Thoracic aorta (tissue), 2 donors: ENCODE measurements at places on chromosomes 11 and 22. TPM values are rescaled to one million over a fixed set of nuclear protein-coding genes. Genes with fewer than 3 reads are reported as not detected.
A peak's percentile ranks its signal among the peaks of the same experiment; 100 is the strongest.

GRCh38 chr11:110272919-110273318 is 23.5 kb downstream of the RDX start:
- H3K4me1 ChIP-seq = no peaks in the 10 kb centered on the region
- no peak for DNase-seq
- H3K27me3 ChIP-seq = no peaks in the 10 kb centered on the region
- no peak overlapping the region for H3K27ac ChIP-seq

DNA sequence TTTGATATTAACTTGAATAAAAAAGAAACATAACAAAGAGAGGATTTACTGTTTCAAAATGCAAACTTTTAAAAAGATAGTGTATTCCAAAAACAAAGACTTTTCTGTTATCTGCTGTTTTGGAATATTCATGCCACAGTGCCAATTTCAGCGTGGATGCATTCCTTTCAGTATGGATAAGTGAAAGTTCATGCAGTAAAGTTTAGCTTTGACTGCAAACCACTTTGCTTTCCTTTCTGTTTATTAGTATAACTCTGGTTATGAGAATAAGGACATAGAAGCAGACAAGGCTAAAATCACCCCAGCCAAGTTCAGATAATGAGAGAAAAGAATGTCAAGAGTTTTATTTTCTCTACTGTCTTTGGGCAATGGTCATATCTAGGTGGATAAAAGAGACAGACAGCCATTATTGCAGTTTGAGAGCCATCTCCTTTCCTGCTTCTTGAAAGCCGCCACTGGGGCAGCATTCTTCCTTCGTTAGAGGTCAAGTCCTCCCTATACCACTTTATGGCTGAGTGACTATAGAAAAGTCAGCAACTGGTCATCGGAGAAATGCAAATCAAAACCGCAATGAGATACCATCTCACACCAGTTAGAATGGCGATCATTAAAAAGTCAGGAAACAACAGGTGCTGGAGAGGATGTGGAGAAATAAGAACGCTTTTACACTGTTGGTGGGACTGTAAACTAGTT is 82.4 kb upstream of the BLID start:
- H3K27me3 ChIP-seq = no peaks in the 10 kb centered on the region
- H3K27ac ChIP-seq = peak overlapping the region; percentile 85

SSTR3 gene
- not detected for total RNA-seq

DNA sequence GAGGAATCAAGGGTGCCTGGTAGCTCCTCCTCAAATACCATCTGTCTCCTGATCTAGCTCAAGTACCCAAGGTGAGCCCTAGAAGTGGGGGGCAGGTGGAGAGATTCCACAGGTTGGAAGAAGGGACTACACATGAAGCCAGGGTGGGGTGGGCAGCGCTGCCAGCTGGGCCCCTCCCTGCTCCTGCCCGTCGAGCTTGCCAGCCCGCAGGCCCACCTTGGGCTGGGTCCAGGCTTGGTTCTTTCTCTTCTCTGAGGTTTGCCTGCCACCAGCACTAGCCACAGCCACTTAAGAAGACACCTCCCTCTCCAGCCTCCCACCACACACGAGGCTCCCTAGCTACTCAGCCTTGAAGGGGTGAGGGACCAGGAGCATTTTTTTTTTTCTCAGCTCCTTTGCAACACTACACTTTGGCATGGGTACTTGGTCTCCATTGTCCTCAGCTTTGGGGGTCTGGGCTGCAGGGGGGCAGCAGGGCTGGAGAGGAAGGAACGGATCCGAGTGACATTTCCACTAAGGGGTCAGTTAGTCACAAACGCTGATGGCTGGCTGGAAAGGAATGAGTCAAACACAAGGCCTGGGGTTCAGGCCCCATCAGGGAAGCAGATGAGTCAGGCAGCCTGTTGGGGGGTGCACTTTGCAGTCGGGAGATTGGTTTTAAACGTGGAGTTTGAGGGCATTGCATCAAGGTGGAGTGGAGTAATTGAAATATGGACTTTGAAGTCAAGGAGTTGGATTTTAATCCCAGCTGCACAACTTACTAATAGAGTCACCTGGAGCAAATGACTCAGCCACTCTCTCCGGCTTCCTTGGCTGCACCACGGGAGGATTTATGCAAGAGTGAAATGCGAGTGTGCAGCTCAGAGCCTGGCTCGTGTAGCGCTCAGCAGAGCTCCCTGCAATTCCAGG is 7.4 kb upstream of the NPTXR start:
- no peaks in the 10 kb centered on the region for H3K36me3 ChIP-seq
- no peaks in the 10 kb centered on the region for H3K27me3 ChIP-seq
- H3K4me3 ChIP-seq = no peak overlapping the region
- no peak for DNase-seq

- no peak overlapping the region for H3K27ac ChIP-seq
- no peak for DNase-seq
- no peaks in the 10 kb centered on the region for H3K27me3 ChIP-seq
- no peak overlapping the region for H3K4me3 ChIP-seq
- peaks cover 15% of the 10 kb centered on the region for H3K4me1 ChIP-seq
- no peaks in the 10 kb centered on the region for H3K36me3 ChIP-seq
Observed at GRCh38 chr22:30221121-30221992, 25.2 kb downstream of the LIF start.

DNA sequence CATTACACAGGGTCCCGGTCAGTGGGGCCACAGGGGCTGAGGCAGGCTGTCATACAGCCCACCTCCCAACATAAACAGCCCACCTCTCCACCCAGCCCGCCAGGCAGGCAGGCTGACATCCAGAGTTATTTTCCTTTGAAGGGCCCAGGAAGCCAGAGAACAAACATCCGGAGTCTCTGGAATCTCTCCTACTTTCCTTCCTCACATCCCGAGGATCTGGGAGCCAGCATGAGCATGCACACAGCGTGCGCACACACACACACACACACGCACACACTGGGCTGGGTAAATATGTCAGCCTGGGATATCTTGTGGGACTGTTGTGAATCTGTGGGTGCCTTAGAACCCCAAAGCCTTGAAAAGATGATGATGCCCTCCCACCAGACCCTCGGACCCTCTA is 55.4 kb downstream of the PDE2A start:
- no peaks in the 10 kb centered on the region for H3K36me3 ChIP-seq
- H3K4me3 ChIP-seq = no peak overlapping the region
- DNase-seq = no peak
- H3K4me1 ChIP-seq = no peaks in the 10 kb centered on the region
- no peak overlapping the region for H3K27ac ChIP-seq
- no peaks in the 10 kb centered on the region for H3K27me3 ChIP-seq

DNA sequence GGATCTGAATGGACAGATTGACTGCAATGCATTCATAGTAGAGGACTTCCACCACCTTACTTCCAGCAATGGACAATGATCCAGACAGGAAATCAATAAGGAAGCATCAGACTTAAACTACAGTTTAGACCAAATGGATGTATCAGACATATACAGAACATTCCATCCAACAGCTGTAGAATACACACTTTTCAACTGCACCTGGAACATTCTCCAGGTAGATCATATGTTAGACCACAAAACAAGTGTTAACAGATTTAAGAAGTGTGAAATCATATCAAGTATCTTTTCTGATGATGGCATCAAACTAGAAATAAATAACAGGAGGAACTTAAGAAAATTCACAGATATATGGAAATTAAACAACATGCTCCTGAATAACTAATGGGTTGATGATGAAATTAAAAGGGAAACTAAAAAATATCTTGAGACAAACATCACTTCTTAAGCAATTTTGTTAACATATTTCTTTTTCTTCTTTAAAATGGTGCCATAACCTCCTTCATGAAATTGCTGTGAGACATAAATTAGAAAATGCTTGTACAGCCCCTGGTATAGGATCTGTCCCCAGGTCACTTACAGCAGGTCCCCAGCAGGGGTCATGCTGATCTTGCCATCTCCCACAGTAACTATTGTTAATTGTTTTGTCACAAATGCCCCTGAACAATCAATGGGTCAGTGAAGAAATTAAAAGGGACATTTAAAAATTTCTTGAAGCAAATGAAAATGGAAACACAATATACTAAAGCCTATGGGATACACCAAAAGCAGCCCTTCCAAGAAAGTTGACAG is 100.0 kb upstream of the OR4B1 start:
- no peak overlapping the region for H3K4me3 ChIP-seq
- DNase-seq = no peak
- no peaks in the 10 kb centered on the region for H3K36me3 ChIP-seq
- no peaks in the 10 kb centered on the region for H3K27me3 ChIP-seq
- no peak overlapping the region for H3K27ac ChIP-seq
- no peaks in the 10 kb centered on the region for H3K4me1 ChIP-seq

GRCh38 chr11:40401132-40401853 is 1058.2 kb downstream of the LRRC4C start:
- H3K4me1 ChIP-seq = no peaks in the 10 kb centered on the region
- no peak overlapping the region for H3K27ac ChIP-seq
- H3K27me3 ChIP-seq = no peaks in the 10 kb centered on the region
- DNase-seq = no peak
- H3K4me3 ChIP-seq = no peak overlapping the region
- no peaks in the 10 kb centered on the region for H3K36me3 ChIP-seq

- H3K36me3 ChIP-seq = no peaks in the 10 kb centered on the region
- H3K27ac ChIP-seq = no peak overlapping the region
- no peak overlapping the region for H3K4me3 ChIP-seq
- H3K27me3 ChIP-seq = no peaks in the 10 kb centered on the region
- H3K4me1 ChIP-seq = no peaks in the 10 kb centered on the region
- DNase-seq = no peak
Observed at GRCh38 chr11:128843198-128843785, 23.8 kb downstream of the KCNJ1 start.

PATE2 gene
- 0.35 TPM for total RNA-seq

GRCh38 chr22:34105461-34106062 is 185.3 kb upstream of the LARGE1 start:
- H3K4me1 ChIP-seq = no peaks in the 10 kb centered on the region
- H3K27me3 ChIP-seq = no peaks in the 10 kb centered on the region
- H3K27ac ChIP-seq = no peak overlapping the region
- DNase-seq = no peak

GRCh38 chr11:124536520-124536919 is 6.9 kb downstream of the OR8B12 start:
- no peak for DNase-seq
- no peak overlapping the region for H3K27ac ChIP-seq
- no peak overlapping the region for H3K4me3 ChIP-seq
- no peaks in the 10 kb centered on the region for H3K36me3 ChIP-seq
- no peaks in the 10 kb centered on the region for H3K27me3 ChIP-seq

GRCh38 chr11:117678658-117679406 is 118.2 kb downstream of the DSCAML1 start:
- H3K36me3 ChIP-seq = no peaks in the 10 kb centered on the region
- no peak overlapping the region for H3K27ac ChIP-seq
- H3K27me3 ChIP-seq = no peaks in the 10 kb centered on the region
- DNase-seq = no peak
- H3K4me1 ChIP-seq = no peaks in the 10 kb centered on the region

DNA sequence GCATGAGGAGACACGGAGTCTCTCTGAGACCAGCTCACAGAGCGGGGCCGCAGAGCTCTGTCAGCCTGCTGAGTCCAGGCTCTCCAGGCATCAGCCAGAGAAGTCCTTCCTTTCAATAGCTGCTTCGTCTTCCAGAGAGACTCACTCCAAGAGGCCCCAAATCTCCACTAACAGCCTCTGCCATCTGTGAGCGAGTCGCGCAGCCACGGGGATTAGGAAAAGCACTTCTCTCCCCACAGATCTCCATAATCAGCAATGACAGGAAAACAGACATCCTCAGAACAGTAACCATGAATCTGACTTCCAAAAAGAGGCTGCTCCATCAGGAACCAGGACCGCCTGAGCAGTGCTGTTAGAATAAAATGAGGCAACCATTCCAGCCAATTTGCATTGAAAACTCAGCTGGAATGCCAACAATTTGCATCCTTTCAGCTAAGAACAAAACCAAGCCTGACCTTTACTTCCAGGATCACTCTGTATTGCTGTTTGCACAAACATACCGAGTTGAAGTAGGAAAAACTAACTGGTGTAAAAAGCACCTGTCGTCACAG is 65.4 kb downstream of the SMCO4 start:
- DNase-seq = no peak
- H3K36me3 ChIP-seq = peaks cover 10% of the 10 kb centered on the region
- no peaks in the 10 kb centered on the region for H3K27me3 ChIP-seq
- no peak overlapping the region for H3K27ac ChIP-seq

OR8A1 gene
- 0.81 TPM for total RNA-seq

DNA sequence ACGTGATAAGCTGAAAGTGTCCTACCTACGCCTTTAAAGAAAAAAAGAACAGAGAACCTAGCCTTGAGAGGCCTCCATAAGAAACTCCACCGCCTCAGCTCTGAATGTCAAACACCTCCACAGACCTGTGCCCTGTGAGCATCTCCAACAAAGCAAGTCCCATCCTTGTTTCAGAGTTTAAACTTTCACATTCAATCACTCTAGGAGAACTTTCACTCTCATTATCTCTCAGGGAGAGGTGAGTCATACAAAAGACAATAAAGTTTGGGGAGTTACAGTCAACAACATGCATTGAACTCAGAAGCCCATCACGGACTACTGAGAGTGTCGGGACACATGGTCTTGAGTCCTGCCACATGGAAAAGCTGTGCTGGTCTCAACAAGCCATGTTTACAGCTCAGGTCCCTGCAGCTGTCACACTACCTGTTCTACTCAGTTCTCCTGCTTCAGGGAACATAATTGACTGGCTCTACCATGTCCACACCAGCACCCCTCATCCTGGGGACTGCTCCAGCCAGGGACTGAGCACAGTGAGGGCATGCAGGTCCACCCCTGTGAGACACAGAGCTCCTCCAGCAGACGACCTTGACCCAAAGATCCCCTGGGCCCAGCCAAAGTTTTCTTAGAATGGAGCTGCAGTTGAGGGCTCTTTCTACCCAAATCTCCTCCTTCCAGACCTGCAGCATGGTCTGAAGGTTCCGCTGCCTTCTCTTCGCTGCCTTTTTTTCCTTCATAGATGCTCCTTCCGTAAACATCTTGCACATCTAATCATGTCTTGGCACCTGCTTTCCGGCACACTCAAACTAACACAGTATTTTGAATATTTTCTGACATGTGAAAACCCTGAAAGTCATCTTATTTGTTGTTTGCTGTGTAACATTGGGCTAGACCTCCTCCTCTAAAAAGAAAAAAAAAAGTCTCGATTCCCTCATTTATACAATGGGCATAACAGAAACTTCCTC is 114.9 kb downstream of the ETS1 start:
- H3K27ac ChIP-seq = no peak overlapping the region
- DNase-seq = no peak

GRCh38 chr22:39962071-39962470 is 1.9 kb downstream of the TMA7B start:
- no peak for DNase-seq
- H3K27ac ChIP-seq = no peak overlapping the region
- H3K4me3 ChIP-seq = no peak overlapping the region
- H3K36me3 ChIP-seq = no peaks in the 10 kb centered on the region

MS4A15 gene
- not detected for total RNA-seq

GRCh38 chr22:37476389-37477329 is 9.5 kb downstream of the MFNG start:
- H3K36me3 ChIP-seq = no peaks in the 10 kb centered on the region
- H3K4me3 ChIP-seq = no peak overlapping the region
- H3K4me1 ChIP-seq = no peaks in the 10 kb centered on the region
- no peak overlapping the region for H3K27ac ChIP-seq
